ENCODE measurements at places on chromosomes 11 and 22.

GRCh38 chr11:48163360-48164100, 53.1 kb upstream of the OR4B1 start:
- no peak for DNase-seq

- DNase-seq, result no peak
Observed at GRCh38 chr11:68670208-68670992, 13.9 kb upstream of the GAL start.

- DNase-seq, result no peak
Observed at GRCh38 chr11:88171982-88172381, 3.3 kb downstream of the RAB38 start.

GRCh38 chr11:45527898-45528297, 137.5 kb downstream of the CHST1 start:
- peak; percentile 12 for DNase-seq

GRCh38 chr11:105233285-105233684, 93.7 kb upstream of the CARD18 start:
- no peak for DNase-seq

- DNase-seq, result peak; percentile 39
Observed at GRCh38 chr11:15113381-15113780, 1.3 kb upstream of the INSC start.

GRCh38 chr11:3614742-3615171, 27.0 kb downstream of the ART5 start:
- peak; percentile 63 for DNase-seq

- DNase-seq, result no peak
Observed at GRCh38 chr11:113311536-113311935, 2.8 kb upstream of the TTC12 start.

- DNase-seq, result no peak
Observed at GRCh38 chr11:46682773-46683752, 17.4 kb downstream of the ARHGAP1 start.

- DNase-seq, result peak; percentile 75
Observed at GRCh38 chr22:39388261-39389011, 11.1 kb upstream of the TAB1 start.

DNA sequence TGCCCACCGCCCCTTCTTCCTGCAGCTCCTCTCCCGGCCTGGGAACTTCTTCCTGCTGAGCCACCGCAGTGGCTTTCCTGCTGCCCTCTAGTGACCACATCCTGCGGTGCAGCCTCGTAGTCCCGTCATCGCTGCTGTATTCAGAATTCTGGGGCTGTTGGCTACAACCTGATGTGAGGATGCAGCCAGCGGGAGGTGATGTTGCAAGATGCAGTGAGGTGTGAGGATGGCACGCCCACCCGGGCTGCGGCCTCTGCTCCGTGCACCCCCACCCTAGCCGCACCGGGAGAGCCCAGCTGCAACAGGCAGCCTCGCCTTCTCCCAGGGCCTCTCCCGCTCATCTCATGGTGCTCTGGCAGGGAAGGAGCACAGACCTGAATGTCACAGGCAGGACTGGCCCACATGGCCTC, 10.1 kb downstream of the CHST1 start:
- peak; percentile 53 for DNase-seq

DNA sequence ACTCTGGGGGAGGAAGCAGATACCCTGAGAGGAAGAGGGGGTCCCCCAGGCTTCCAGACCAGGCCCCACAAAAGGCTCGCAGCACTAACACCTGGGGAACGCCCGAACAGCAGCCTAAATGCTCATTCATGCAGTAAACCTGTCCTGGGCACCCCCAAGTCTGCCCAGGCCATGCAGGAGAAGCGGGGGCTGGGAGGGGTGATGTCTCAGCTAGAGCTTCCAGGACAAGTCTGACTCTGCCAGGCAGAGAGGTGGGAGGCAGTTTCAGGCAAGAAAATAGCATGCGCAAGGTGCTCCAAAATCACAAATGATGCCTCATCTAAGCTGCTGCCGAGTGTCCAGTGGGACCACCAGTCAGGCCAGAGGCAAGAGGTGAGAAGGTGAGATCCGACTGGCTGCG, 14.6 kb downstream of the CABP7 start:
- DNase-seq, result no peak

- no peak for DNase-seq
Observed at GRCh38 chr11:41795004-41795403, 335.6 kb upstream of the LRRC4C start.

DNA sequence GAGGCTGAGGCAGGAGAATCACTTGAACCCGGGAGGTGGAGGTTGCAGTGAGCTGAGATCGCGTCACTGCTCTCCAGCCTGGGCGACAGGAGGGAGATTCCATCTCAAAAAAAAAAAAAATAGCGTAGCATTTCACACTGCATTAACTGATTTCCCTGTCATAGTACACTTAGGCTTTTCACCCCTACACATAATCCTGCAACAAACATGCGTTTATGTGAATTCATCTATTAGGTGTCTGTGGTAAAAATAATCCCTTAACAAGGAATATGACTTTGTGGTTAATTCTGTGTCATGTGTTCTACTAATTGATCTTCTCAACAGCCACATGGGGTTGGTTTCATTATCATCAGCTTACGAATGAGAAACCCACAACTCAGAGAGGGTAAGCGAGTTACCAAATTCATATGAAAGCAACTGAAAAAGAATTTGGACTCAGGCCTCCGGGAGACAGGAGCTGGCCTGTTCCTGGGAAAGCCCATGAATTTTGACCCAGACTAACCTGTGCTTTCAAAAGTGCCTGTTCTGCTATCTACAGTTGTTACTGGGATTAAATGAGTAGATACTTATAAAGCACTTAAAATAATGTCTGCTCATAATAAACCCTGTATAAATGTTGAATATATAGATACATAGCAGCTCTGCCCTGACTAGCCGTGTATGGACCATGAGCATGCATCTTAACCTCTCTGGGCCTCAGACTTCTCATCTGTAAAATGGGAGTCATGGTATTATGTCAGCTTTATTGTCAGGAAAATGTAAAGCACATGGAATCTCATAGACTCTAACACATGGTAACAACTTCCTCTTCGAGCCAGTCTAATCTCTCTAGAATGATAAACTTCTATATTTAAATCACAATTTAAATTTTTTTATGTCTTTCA, 36.6 kb downstream of the KCNJ1 start:
- DNase-seq, result no peak

GRCh38 chr11:67274768-67275605, 8.7 kb downstream of the GRK2 start:
- no peak for DNase-seq

GRCh38 chr22:41909310-41910049, 5.4 kb downstream of the SHISA8 start:
- DNase-seq, result no peak

- peak; percentile 53 for DNase-seq
Observed at GRCh38 chr11:67303132-67303834, at the start of gene SSH3. TSS of gene SSH3 (plus strand) at chr11:67303530. CDS start at chr11:67303626, 96 bp downstream.

DNA sequence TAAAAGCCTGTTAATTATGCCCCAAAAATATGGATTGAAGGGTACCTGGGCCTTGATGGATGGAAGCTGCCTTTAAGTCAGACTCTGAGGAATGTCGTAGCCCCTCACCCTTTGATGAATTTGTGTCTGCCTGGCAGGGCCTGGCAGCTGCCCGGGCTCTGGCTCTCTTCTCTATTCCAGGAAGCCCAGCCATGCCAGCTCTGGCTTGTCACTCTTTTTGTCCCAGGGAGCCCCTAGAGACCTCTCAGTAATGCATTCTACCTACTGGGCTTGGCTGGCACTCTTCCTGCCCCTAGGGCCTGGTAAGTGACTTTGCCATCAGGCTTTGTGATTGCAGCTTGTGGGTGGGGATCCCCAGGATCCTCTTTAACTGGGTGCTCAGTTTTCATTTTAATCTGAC, 103.8 kb downstream of the GRIK4 start:
- DNase-seq, result no peak

DNA sequence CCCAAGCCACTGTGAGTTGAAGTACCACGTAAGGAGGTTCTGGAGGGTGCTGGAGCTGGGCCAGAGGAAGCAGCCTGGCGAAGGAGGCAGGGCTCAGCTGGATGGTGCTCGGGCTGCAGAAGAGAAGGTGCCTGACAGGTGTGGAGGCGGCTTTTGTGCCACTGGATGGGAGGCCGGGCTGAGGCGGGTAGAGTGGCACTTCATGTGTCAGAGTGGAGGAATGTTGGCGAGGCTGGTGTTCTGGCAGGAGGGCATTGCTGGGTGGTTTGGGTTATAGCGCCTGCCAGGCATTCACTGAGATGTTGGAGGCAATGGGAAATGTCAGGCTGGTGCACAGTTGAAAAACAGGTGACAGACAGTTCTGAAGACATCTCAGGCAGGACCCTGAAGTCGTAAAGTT, 24.2 kb downstream of the UBE2L3 start:
- no peak for DNase-seq

All from stimulated activated naive CD8-positive, alpha-beta T cell treated with anti-CD3 and anti-CD28 coated beads, Interleukin-15, amount 100 ng/mL, for 72 hours (primary cell).